ENCODE measurements at places on chromosomes 6 and 20. TPM values are rescaled to one million over a fixed set of nuclear protein-coding genes. Genes with fewer than 3 reads are reported as not detected.

DNA sequence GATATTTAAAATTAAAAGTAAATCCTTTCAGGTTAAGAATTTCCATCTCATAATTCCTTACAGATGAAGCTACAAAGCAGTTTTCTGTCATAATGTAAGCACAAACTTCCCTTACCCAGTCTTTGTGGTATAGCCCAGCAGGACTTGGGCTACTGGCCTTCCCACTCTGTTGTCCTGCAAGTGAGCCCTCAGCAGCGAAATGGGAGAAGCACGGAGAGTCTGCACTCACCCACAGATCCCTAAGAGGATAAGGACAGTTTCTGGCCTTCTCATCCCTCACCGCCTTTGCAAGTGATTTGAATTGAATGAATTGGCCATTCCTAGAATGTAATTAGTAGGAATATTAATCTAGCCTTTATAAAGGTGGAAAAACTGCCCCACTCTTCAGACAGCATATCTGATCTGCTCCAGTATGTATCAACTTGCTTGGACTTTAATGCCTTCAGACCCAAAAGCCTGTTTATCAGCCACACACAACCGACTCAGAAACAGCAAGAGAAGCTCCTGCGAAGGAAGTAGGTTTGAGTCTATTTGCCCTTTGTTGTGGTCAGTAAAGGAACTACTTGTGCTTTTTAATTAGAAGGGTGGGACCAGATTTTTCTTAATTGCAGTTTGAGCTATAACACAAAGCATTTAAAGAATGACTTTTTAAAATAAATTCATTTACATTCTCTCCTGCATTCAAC, 29.9 kb upstream of the PRDM1 start:
- no peaks in the 10 kb centered on the region for H3K36me3 ChIP-seq
- H3K27me3 ChIP-seq, result no peaks in the 10 kb centered on the region
- H3K4me1 ChIP-seq, result no peaks in the 10 kb centered on the region
- H3K4me3 ChIP-seq, result no peak overlapping the region
- no peak overlapping the region for H3K27ac ChIP-seq
- no peak for DNase-seq

DNA sequence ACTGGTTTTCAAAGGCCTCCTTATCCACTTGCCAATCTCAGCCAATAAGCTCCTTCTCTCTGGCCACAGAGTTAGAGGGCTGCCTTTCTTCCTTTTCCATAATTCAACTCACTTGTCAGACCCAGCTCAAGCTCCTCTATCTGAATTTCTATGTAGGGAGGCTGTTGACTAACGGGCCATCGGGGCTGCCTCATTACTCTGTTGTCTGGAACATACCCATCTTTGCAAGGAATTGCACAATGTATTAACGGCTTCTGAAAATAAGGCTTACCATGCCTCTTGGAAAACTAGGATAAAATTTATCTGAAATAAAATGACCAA, 28.5 kb upstream of the KIF6 start:
- H3K4me3 ChIP-seq, result no peak overlapping the region
- no peaks in the 10 kb centered on the region for H3K4me1 ChIP-seq
- H3K27ac ChIP-seq, result no peak overlapping the region
- no peaks in the 10 kb centered on the region for H3K27me3 ChIP-seq
- peak; percentile 8 for DNase-seq
- H3K36me3 ChIP-seq, result no peaks in the 10 kb centered on the region

- H3K4me1 ChIP-seq, result no peaks in the 10 kb centered on the region
- H3K27me3 ChIP-seq, result peaks cover 20% of the 10 kb centered on the region
Observed at GRCh38 chr6:35782424-35782823, 1.6 kb downstream of the CLPSL1 start.

- H3K27ac ChIP-seq, result peak overlapping the region; percentile 51
- H3K4me3 ChIP-seq, result no peak overlapping the region
Observed at GRCh38 chr6:144350528-144350880, 65.4 kb downstream of the UTRN start.

DNA sequence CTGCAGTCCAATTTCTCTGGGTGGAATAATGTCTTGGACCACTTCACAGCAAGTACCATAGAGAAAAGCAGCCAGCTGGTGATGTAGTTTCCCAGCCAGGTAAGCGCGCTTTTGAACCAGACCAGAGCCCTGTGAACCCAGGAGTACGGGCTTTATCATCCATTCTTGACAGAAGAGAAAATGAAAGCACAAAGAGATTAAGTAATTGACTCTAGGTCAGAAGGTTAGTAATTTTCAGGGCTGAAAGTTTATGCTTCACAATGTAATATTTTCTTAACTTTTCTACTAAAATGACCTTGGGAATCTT, 7.1 kb upstream of the UST start:
- H3K4me1 ChIP-seq, result no peaks in the 10 kb centered on the region
- H3K36me3 ChIP-seq, result no peaks in the 10 kb centered on the region
- no peak for DNase-seq

GRCh38 chr20:42095221-42095620, 477.0 kb upstream of the CHD6 start:
- DNase-seq, result no peak
- no peak overlapping the region for H3K27ac ChIP-seq
- no peaks in the 10 kb centered on the region for H3K36me3 ChIP-seq
- H3K4me1 ChIP-seq, result no peaks in the 10 kb centered on the region
- H3K27me3 ChIP-seq, result no peaks in the 10 kb centered on the region
- H3K4me3 ChIP-seq, result no peak overlapping the region

The APOM gene
- total RNA-seq, result 0.89 TPM
